A673 (cell line): ENCODE measurements at places on chromosomes 2 and 18. TPM values are rescaled to one million over a fixed set of nuclear protein-coding genes. Genes with fewer than 3 reads are reported as not detected.

DNA sequence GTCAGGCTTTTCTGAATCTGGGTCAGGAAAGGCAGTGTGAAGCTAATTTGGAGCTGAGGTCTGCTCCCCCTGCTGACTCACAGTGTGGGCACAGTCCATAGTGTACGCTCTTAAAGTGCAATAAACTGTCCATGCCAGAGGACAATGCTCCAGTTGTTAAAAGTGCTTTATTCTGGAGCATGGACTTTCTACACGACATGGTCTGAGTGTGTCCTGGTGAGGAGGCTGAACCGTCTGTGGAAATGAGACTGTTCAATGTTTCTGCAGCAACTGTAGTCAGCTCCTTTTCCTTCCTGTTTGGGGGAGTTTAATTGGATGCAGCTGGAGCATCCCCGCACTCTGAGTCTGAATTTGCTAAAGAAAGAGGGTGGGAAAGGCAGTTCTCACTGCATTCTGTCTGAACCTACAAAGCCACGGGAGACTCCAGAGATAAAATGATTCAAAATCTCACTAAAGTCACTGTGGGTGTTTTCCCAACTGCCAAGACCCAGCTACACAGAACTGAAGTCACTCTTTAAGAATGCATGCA is 110.2 kb upstream of the TRIB2 start:
- DNase-seq: peak; percentile 86

DNA sequence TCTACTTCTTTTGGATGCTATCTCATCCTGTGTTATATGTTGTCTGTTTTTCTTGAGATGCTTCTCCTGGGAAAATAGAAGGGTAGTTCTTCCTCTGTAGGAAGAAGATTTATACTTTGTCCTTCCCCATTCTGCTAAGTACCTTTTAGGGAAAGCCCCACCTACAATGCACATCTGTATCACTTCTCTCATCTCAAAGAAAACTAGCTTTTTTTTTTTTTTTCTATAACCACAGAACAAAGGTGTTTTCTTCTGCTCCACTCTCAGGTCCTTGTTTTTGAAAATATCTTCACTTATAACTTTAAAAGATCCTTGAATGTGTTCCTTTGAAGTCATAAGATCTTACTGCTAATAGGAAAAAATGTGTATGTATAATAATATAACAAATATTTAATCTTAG is 30.8 kb downstream of the CCDC150 start:
- no peak for DNase-seq

GRCh38 chr2:118925476-118925875 is 16.5 kb upstream of the MARCO start:
- DNase-seq: no peak

DNA sequence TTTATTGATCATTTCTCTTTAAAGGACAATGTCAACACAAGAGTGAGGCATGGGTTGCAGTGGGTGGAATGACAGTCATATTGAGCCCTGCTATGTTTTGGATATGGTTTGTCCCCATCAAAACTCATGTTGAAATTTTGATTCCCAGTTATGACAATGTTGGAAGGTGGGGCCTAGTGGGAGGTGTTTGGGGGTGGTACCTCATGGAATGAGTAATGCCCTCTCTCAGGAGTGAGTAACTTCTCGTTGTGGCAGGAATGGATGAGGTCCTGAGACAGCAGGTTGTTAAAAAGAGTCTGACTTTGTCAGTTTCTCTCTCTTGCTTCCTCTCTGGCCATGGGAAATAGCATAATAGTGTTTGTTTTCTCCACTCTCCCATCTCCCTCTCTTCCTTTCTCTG is 345.3 kb downstream of the DCC start:
- DNase-seq: no peak

DNA sequence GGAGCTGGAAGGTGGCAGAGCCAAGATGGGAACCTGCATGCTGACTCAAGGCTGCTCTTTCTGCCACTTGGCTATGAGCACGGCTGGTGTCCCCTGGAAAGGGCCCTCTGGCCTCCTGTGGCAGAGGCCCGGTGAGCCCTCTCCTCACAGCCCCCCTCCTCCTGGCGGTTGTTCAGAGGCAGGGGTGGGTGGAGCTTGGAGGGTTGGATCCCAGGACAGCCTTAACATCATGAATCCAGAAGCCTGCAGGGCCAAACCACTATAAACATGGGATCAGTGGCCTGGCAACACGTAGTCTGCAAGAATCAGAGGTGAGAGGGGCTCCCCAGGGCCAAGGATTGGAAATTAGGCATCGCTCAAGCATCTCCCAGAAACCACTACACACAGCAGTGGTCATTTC is 48.5 kb upstream of the LOXHD1 start:
- DNase-seq: no peak

GRCh38 chr2:43486603-43487002 is 109.2 kb downstream of the THADA start:
- DNase-seq: no peak

UPP2 gene
- total RNA-seq: not detected in 2 replicates

TLX2 gene
- total RNA-seq: not detected in 2 replicates

IL1R1 gene
- total RNA-seq: 0.22 and 0.45 TPM in 2 replicates

ZNF892 gene
- total RNA-seq: 7.2 and 8.2 TPM in 2 replicates
